ENCODE measurements at places on chromosomes 13 and 19.

- DNase-seq = no peak
Observed at GRCh38 chr13:74190999-74191398, 56.8 kb upstream of the KLF12 start.

DNA sequence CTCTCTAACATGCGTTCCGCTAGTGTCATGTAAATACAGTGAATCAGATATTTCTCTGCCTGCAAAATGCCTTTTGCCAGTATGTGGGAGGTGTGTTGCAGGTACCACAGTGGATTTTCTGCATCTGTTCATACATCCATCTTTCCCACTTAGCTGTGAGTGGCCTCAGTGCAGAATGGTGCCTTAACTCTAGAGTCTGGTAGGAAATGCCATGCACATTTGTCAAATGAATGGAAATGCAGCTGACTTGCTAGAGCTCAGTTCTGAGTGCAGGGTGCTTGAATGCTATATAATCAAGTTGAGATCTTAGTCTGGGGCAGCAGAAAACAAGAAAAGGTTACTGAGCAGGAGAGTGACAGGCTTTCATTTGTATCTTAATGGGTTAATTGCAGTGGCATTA is 68.2 kb downstream of the LRCH1 start:
- no peak for DNase-seq

- no peak for DNase-seq
Observed at GRCh38 chr13:19172647-19173030, 9.0 kb downstream of the TUBA3C start.

- DNase-seq = no peak
Observed at GRCh38 chr13:91565296-91565695, 166.9 kb downstream of the GPC5 start.

GRCh38 chr19:38089440-38089839 is 134.6 kb downstream of the DPF1 start:
- no peak for DNase-seq

- no peak for DNase-seq
Observed at GRCh38 chr13:107977071-107977574, 238.2 kb downstream of the LIG4 start.

DNA sequence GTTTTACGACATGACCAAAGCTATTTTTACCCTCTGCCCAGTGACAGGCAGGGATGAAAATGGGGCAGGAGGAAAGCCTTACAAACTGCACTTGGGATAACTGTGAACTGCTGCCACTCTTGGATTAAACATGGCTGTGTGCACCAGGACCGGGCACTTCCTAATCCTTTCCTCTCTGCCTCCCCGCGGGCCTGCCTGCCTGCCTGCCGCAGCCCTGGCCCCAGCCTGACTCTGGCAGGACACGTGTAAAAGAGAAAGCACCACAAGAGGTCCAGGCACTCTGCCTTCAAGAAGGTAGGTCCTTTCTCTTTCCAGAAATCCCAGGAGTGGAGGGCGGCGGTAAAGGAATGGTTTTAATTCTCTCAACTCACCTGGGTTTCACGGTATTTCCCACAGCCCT is 4.8 kb downstream of the TSHZ3 start:
- DNase-seq = no peak

DNA sequence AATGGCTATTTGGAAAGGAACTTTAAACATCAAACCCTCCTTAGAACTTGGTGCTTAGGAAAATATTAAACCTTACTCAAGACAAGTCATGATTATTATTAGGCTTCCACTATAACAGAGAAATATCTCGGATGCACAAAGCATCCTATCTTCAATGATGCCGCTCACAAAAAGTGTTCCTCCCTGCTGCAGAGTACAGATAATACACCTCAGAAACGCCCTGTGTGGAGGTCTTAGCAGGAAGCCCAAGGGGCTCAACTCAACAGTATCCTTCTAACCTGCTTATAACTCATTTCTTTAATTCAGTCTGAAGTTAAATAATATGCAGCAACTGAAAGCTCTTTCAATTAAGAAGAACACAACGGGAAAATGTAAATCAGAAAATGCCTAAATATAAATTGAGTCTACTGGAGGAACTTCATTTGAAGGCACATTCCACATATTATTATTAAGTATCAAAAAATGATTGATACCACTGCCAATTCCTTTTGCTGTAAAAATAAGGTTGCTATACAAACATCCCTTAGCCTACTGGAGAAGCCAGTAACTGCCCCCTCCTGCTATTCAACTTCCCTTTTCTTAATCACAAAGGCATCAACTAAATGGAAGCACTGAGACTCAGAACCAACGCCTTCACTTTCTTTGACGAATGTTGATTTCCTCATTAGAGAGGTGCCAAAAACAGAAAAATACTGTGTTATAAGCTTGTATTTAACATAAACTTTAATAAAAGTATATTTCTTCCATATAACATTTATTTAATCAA is 12.0 kb downstream of the ELF1 start:
- no peak for DNase-seq

DNA sequence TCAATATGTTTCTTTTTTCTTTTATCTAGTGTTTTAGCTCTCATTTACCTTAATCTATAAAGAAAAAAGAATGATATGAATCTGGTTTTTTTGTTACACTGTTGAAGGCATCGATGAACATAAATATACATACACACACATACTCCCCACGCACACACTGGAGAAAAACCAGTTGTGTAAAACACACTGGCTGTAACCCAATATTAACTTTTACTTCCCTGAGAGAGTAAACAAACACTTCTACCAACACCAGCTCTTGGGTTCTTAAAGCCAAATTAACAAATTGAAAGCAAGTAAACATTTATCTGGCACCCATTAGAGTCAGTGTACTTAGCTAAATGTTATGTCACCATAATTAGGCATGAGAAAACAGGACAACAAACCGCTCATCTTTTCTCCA is 145.7 kb downstream of the ABCC4 start:
- no peak for DNase-seq

- DNase-seq = no peak
Observed at GRCh38 chr19:50550594-50550966, 17.7 kb downstream of the LRRC4B start.

GRCh38 chr13:113785051-113786010 is 26.3 kb downstream of the TMEM255B start:
- DNase-seq = peak; percentile 43

DNA sequence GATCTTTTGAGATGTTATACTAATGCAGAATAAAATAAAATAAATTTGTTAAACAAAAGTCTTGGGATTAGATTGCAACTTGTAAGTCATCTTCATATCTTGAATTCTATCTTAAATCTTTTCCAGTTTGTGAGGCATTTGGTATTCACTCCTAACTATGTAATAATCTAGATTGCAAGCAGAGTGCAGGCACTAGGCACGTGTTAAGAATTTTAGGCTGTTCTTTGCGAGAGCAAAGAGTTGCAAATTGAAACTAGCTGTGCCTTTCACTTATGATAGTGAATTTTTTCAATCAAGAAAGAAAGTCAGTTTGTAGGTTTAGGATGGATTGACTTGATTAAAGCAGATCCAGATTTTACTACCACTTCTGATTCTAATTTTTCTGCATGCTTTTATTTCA is 264.1 kb upstream of the SPRY2 start:
- DNase-seq = no peak

DNA sequence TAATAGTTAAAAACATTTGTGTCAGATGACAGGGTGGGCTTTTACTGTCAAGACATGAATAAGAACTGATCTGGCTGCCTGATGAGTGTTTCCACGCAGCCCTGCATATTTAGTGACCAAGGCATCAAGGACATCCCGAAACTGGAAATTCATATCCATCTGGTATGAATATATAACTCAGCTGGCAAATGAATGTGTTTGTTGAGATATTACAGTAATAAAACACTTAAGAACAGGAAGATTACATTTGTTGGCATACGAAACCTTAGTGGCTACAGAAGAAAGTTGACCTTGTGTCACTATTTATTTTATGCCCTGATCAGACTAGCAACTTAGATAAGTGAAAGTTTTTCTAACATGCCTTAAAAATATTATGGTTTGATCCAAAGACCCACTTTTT is 32.8 kb downstream of the RAP2A start:
- no peak for DNase-seq

- peak; percentile 95 for DNase-seq
Observed at GRCh38 chr19:1040476-1041271, 767 bp downstream of the ABCA7 start.

DNA sequence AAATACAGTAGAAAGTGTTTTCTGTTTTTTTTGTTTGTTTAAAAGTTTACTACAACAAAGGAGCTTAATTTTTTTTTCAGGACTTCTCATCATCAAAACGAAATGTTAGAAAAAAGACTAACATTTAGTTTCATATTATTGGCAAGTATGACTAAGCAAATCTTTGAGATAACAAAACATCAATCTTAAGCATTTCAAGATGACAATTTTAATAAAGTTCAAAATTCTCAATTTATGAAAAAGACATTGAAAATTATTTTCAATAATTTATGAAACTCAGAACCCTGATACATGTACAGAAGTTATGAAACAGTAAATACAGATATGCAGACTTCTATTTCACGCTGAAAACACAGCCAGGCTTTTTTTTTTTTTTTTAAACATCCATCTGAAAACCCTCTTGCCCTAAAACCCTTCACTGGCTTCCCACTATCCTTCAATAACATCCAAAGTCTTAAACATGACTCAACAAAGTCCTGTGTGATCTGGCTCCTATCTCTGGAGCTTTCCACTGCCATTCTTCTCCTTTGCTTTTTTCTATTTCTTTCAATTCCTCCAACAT is 3.9 kb downstream of the RBM26 start:
- no peak for DNase-seq

GRCh38 chr13:46124531-46124966 is 19.7 kb upstream of the CPB2 start:
- DNase-seq = no peak

DNA sequence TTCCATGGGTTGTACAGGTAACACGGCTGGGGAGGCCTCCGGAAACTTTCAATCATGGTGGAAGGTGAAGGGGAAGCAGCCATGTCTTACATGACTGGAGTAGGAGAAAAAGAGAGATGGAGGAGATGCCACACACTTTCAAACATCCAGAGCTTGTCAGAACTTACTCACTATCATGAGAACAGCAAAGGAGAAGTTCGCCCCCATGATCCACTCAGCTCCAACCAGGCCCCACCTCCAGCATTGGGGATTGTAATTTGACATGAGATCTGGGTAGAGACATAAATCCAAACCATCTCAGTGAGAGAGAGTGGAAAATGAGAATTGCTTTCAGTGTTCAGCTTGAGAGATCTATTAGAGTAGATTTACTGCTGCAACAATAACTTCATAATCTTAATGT is 210.9 kb downstream of the NDFIP2 start:
- no peak for DNase-seq

DNA sequence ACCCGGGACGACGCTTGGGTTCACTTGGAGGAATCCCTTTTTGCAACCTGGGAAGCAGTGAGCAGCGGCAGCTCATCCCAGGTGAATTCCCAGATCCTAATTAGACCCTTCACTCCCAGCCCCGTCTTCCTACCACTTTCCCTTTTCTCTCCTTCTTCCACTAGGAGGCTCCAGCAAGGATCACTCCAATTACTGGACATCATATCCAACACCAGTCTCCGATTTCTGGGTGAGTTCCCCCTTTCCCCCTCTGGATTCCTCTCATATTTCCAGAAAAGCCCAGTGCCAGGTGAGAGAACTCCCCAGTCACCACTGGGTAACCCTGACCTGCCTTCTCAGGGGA is 17.1 kb upstream of the ZSCAN4 start:
- no peak for DNase-seq

- no peak for DNase-seq
Observed at GRCh38 chr19:18131841-18132596, 20.9 kb upstream of the PIK3R2 start.

DNA sequence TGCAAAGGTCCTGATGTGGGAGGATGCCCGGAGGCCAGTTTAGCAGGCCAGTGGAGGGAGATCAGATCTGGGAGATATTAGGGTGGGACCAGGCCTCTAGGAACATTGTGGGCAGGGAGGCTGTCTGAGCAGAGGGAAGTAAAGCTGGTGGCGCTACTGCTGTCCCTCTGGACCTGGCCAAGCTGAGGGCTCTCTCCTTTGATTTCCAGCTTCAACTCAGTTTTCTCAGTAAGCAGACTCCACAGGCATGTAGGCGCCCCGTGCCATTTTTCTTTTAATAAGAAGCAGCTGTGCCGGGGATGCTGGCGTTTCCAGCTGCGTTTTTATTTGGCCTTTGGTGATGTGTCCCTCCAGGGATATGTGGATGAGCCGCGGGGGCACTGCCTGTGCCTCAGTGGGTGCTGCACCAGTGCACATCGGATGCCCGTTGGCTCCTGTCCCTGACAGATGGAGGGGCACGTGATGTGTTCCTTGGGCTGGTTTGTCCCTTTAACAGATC is 6.7 kb downstream of the DNM2 start:
- peak; percentile 54 for DNase-seq

GRCh38 chr13:72204291-72204690 is 337.3 kb upstream of the DACH1 start:
- peak; percentile 54 for DNase-seq

DNA sequence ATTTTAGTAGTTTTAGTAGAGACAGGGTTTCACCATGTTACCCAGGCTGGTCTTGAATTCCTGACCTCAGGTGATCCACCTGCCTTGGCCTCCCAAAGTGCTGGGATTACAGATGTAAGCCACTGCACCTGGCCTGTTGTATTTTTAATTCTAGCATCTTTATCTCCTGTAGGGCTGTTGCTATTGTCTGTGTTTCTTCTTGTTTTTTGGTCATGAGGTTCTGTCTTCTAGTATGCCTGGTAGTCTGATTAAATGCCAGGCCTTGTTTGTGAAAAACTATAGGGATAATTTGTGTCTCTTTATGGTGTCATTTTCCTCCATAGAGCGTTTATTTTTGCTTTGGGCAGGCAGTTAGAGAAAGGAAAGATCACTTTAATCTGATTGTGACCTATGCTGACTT is 3.1 kb downstream of the ARHGEF18 start:
- no peak for DNase-seq

- peak; percentile 87 for DNase-seq
Observed at GRCh38 chr13:30119476-30119875, 187.9 kb downstream of the KATNAL1 start.

DNA sequence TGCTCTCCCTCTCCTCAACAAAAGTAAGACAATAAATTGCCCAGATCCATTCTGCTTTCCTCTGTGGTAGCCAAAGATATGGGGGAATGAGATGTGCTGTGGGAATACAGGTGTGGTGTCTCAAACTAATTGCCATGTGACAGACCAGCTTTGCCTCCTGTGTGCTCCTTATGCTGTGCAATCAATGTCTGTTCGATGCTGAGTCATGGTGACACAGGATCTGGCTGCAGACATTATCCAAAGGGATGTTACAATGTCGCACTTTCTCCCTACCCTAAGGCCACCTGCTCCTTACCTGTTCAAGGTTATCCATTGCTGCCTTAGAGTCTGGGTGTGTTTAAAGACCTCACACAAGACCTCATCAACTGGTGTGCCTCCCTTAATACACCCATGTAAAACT is 32.5 kb downstream of the FGF14 start:
- DNase-seq = no peak

DNA sequence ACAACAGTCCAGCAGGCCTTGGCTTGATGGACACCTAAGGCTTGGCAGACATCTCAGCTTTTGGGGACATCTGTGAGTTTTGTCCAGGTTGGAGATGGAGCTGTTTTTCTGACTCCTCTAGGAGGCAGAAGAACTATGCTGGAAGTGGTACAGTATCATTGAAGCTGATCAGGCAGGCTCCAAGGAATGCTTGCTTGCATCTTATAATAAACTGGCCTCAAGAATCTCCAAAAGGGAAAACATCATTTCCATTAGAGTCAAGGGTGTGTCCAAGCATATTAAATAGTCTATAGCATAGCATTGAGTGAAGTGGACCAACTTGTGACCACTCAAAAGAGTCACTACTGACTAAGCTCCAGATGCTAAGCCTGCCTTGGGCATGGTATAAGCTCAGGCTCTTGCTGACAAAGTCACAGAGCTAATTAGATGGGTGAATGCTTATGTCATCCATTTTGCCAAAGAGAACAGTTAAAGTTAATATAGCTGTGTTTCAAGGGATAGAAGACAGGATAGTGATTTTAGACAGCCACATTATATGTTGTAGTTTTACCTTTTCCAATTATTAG is 216.0 kb downstream of the DNAJC15 start:
- no peak for DNase-seq

Data from fibroblast of skin of abdomen (primary cell).